NCI-H1048 (cell line): ENCODE measurements at places on chromosomes 7 and 10.
A peak's percentile ranks its signal among the peaks of the same experiment; 100 is the strongest.

GRCh38 chr7:91446819-91447218, 182.6 kb downstream of the FZD1 start:
- no peak for DNase-seq

GRCh38 chr7:46387646-46388045, 466.6 kb upstream of the IGFBP3 start:
- DNase-seq: no peak

DNA sequence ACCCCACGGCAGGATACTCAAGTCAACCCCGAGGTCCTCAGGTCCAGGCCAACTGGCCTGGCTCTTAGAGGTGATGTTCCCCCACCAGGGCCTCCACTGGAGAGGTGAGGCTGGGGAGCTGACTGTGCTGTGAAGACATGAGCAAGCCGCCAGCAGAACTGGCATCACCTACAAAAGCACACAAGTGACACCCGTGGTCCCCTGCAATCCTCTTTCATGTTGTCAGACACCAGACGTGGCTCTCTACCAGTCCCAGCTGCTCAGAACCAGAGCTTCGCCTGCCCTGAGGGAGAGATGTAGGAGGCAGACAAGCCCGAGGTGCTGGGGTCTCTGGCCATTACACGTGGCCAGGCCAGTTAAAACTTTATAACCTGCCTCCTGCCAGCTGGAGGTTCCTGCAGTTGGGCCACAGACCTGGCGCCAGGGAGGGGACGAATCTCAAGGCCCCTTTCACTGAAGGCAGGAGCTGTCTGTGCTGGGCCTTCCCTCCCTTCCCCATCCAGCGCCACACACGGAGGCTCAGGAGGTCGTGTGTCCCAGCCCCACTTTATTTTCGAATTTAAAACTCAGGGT, 2.2 kb downstream of the COMTD1 start:
- no peak for DNase-seq

DNA sequence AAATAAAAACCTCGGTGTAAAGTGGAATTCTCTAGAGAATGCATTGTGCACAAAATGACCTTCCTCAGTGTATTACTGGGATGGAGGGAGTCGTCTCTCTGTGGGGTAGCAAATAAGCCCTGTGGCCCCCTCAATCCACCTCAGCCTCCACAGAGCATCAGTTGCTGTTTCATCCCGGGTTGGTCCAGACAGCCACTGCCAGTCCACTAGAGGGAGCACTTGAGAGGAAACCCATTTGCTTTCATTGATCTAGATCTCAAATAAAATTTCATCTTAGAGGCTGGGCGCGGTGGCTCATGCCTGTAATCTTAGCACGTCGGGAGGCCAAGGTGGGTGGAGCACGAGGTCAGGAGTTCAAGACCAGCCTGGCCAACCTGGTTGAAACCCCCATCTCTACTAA, 1128.7 kb downstream of the CNTNAP2 start:
- peak; percentile 30 for DNase-seq

DNA sequence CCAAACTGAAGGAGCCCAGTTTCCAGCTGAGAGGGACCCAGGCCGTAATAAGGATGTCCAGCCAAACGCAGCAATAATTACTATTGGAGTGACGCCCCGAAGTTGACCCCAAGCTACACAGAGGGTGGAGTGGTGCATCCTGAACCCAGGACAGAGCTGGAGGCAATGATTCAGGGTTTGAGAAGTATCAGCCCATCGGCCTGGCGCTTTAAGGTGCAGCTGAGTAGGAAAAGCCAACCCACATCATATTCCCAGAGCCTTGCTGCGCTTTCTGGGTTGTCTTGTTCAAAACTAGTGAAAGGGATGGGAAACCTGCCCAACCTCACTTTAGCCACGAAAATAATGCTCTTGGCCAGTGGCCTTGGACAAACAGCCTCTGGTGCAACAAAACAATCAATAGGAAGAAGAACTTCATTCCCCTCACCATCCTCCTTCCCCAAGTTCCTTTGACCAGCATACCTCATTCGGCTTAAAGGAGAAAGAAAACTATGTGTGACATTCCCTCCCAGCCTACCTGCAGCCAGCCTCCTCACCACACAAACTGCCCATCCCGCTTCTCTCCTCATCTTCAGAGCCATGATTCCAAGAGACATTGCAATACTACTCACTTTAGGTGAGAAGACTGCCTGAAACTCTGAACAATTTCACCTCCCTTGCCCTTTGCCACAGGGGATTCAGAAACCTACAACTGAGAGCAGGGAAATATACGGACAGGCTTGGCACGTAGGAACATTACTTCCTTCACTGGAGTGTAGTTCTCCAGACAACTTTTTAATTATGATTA, 217.2 kb upstream of the MKLN1 start:
- DNase-seq: no peak

DNA sequence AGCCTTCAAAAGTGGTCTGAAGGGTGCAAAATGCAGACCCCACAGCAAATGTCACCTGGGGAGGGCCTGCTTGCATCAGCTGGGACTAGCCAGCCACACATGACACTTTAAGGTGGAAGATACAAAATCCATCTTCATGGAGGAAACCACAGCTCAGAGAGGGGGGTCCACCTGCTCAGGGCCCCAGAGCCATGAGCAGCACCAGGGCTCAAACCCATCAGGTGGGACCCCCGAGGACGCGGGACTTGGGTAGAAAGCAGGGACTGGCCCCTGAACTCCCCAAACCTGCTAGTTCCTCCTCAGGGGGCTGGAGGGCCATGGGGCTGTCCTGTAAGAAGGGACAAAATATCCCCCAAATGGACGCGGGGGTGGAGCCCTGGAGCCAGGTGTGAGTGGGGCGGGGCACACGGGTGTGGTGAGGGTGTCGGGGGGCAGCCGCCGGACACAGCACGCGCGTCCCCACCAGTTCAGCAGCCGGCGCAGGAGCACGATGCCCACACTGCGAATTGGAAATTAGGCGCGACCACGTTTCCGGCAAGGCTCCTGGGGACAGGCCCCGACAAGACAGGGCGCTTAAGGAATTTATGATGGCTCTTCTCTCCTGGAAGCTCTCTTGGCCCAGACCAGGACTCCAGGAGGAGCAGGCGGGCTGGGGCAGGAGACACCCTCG, 8.0 kb downstream of the PDGFA start:
- no peak for DNase-seq

DNA sequence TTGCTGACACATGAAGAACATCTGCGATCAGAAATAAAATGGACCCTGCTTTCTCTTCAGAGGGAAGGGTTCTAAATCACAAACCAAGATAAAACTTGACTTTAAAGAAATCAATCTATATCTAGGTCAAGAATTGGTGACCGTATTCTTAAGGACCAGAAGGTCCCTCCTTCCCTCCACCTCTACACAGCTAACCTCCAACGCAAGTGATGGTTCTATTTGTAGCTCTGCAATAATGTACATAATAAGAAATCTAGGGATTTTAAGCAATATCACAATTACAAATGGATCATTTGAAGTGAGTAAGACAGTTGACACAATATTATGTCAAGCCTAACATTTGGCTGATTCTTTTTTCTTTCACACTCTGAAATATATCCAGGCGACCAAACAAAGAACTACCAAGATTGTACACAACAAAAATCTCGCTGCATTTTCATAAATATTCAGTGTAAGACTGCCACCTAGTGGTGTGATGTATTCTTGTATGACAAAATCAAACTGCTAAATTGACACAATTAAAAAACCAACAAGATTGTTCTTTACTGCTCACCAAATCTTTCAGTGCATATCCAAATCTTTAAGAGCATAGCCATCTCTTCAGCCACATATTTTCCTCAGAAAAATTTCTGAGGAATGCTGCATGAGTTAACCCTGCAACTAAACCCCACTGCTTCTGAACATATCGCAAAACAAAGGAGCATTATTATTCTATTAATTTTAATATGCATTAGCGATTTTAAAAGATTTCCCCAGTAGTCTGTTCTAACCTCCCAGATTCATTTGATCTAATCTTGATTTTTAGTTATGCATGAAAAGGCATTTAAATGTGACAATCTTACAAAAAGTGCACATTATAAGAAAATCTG, 44.5 kb downstream of the ICA1 start:
- DNase-seq: peak; percentile 59

- no peak for DNase-seq
Measured at GRCh38 chr10:52387744-52388143, 73.7 kb downstream of the DKK1 start.

GRCh38 chr10:95334805-95335144, 44.0 kb upstream of the PDLIM1 start:
- no peak for DNase-seq
